ENCODE measurements at places on chromosomes 2 and 18.

DNA sequence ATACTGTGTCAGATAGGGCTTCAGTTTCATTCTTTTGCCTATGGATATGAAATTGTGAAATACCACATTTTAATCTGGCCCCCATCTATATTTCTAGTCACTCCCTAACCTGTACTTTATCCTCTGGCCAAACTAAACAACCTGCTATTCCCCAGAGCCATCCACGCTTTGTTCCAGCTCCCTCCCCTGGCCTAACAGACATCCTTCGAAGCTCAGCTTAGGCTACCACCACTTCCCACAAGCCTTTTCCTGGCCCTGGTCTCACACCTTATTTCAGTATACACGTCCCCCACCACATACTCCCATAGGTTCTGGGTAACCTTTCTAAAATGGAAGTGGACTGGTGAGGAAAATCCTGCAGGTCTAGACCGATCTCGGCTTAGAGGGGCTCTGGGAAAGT, 55.4 kb downstream of the MAP4K3 start:
- no peak for DNase-seq

GRCh38 chr2:241011751-241012510, 13.5 kb downstream of the SNED1 start:
- no peak for DNase-seq

DNA sequence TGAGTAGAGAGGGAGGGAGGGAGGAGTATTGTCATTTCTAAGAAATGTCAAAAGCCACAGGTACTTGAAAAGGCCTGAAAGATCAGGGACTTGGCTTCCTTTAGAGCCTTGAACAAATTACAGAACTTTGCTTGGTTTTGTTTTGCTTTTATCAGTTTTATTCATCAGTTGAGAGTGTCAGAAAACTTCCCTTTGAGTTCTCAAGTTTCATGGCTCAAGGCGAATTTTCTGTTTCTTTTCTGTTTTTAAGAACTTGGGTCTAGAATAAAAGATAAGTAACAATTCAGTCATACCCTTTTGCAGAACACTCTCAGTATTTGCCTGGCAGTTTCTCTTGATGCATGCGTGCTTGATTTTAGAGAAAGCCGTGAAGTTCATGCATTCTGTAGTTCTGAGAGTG, 531.9 kb downstream of the PARD3B start:
- no peak for DNase-seq

- no peak for DNase-seq
These were observed 13.5 kb downstream of the IL36B start for GRCh38 chr2:113039158-113039557.

GRCh38 chr2:215982465-215982875, 30.9 kb downstream of the MREG start:
- DNase-seq = no peak

- DNase-seq = no peak
These were observed 163.5 kb downstream of the MC4R start for GRCh38 chr18:60209042-60209441.

DNA sequence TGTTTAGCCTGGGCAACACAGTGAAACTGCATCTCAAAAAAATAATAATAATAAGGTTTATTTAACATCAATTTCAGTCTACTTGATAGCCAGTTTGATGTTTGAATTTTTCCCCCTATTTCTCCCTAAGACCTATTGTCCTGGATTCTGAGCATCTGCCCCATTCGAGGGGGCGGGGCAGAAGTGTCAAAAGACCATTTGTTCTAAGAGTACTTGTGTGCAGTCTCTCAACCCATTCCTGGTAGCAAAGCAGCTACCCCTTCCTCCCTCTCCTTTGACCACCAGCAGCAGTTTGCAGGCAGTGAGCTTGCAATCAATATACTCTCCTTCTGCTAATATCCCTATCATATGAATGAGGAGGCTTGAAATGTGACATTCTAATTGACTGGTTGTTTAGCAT, 71.9 kb downstream of the VWC2L start:
- DNase-seq = no peak

- DNase-seq = no peak
These were observed 93.7 kb downstream of the IRS1 start for GRCh38 chr2:226705965-226706364.

DNA sequence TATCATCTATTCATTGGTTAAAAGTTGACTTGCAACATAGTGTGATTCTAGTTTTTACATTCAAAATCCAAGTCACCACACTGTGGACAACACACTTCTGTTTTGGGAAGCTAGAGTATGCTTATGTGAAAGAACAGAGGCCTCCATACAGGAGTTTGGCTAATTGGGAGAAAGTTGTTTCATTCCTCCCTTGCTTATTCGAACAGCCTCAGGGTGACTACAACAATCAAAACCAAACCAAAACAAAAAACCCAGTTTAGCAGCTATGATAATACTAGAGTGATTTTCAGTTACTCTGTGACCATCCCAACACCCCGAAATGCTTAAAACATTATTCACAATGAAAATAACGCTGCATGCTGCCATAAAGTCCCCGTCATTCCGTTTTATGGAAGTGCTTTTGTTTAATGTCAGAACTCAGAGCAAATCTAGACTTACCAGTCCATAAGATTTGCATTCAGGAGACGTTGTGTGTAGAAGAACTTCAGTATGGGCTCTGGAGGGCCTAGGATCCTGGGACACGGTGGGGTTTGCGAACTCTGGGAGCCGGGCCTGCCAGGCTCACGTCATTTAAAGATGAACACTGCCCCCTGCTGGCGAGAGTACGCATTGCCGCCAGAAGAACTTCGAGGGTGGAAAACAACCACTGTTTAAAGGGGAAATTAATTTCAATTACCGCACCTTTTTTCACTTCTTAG, 111.4 kb downstream of the FTCDNL1 start:
- peak; percentile 44 for DNase-seq

- DNase-seq = no peak
These were observed 4.9 kb downstream of the FKBP1B start for GRCh38 chr2:24054366-24055010.

GRCh38 chr2:101395545-101396315, 8.4 kb upstream of the CREG2 start:
- DNase-seq = no peak

DNA sequence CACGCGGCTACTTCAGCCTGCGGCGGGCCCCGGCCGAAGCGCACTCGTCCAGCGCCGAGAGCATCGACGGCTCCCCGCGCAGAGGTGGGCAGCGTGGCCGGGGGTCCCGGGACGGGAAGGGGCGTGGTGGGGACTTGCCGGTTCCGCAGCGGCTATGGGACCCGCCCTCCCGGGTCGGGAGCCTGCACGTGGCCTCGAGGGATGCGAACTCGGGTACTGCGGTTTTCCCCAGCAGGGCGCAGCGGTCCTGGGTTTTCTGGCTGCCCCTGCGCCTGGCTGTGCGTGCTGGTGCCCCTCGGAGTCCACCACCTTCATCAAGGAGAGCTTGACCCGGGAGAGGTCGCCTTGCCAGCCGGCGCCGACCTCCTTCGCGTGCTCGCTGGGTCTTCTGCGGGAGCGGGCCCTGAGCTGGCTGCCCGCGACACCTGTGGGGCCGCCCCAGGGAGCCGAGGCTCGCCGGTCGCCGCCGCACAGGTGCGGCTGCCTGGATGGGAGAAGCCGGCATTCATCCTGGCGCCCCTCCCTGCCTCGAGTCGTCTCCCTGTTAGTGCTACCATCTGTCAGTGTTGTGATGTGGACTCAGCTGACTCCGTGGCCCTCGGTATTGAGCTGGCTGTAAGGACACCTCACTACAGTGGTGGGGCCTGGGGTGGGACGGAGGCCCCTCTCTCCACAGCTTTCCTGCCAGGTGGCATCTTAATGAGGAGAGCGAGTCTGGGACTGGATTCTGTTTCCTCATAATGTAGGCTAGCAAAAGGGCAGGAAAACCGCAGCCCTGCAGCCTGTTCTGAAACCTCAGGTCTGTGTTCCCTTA, 177.3 kb downstream of the AGAP1 start:
- no peak for DNase-seq

DNA sequence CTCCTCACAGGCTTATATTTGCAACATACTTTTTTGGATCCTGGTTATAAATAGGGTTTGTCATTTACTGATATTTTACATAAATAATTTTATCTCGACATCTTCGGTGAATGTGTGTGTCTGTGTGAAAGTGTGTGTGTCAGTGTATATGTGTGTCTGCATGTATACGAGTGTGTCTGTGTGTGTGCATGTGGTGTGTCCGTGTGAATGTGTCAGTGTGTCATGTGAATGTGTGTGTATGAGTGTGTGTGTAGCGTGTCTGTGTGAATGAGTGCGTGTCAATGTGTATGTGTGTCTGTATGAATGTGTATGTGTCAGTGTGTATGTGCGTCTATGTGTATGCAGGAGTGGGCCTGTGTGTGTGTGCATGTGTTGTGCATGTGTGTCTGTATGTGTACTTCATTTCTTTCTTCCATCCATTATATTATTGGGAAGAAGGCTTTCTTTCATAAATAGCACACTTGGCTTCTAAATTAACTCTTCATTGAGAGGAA, 161.6 kb downstream of the ST6GAL2 start:
- DNase-seq = no peak

DNA sequence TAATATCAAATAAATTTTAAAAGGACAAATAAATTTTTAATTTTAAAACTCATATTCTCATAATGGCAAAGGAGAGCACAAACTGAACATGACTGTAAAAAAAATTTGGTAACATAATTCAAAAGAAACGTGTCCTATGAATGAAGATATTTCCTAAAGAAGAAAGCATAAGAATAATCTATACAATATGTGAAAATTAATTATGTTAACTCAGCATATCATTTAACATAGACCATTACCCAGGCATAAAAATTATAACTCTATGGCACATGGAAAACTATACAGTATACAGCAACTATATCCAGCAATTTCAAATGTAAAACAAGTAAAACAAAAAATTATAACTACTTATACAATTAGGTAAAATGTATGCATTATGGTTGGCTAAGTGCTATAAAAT, 288.1 kb downstream of the SUCLG1 start:
- DNase-seq = no peak

DNA sequence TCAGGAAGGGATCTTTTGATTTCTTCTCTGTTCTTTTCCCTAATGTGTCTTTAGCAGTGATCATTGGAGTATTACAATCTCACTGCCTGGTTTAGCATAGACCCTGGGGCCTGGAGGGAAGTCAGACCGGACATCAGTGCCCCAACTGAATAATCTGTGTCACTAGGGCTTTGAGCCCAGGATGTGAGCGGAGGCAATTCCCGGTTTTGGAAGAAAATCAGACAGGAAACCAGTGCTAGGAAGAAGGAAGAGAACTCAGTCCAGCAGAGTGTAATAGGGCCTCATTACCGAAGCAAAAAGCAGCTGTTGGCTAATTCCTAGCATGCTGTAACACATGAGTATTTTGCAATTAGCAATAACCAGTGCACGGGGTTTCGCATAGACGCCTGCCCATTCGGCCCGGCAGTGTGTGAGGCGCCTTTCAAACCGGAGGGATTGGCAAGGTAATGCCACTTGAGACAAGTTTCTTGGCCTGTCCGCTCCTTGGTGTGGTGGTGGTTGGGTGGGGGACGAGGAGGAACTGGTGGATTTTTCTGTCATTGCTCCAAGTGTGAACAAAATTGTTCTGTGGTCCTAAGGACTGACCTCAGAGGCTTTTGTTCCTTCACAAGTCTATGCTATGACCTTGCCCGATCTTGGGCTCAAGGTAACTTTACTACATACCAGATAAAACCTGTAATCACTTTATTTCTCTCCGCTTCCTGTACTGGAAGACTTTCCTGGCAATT, 2.8 kb downstream of the FOSL2 start:
- DNase-seq = no peak

DNA sequence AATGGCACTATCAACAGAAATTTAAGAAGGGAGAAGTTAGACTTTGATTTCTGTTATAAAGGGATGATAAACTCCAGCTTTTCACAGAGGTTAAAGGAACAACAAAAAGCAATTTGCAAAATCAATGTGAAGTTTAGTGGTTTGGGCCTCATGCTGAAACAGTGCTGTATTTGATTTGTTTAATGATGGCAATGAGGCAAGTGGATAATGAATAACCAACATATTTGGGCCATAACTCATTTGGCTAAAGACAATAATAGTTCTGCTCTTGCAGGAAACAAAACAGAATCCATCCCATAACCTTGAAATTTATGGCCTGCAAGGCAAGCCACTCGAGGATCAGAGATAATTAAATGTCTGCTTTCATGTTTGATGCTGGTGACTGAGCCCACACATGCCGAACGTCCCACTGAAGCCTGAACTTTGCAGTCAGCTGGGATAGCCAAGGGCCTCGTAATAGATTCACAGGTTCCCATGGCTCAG, 56.5 kb downstream of the TPGS2 start:
- DNase-seq = no peak

- no peak for DNase-seq
These were observed 31.3 kb upstream of the TOGARAM2 start for GRCh38 chr2:28949617-28950305.

GRCh38 chr2:95261602-95262001, 12.6 kb upstream of the PROM2 start:
- DNase-seq = no peak

DNA sequence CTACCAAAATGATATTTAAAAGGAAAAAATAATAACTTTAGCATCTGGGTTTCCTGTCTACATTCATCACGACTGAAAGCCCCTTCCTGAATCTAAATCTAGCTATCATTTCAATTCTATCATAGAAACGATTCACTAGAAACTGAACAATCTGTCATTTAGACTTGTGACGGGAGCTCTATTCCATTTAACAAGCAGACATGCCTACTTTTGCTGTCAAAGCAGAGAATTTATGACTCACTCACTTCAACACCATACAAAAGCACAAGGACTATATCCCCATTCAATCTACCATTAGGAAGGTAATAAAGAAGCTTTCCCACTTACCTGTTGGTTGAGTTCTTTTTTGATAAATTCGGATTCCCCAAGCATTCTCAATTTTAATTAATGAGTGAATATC, 1072.3 kb downstream of the LRP1B start:
- DNase-seq = no peak

DNA sequence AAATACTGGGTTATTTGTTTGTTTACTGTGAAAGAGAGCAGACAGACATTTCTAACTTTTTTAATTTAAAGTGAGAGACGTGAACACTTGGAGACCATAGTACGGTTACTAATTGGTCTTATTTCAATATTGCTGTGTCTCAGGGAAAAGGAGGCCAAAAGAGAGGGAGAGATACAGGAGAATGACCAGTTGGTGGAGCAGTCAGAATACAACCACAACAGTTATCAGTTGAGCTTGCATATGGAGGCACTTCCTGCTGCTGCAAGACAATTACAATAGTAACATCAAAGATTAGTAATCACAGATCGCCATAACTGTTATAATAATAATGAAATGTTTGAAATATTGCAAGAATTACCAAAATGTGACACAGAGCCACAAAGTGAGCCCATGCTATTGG, 58.2 kb downstream of the TWSG1 start:
- DNase-seq = no peak

GRCh38 chr2:119772128-119772527, 12.4 kb downstream of the PTPN4 start:
- no peak for DNase-seq
